ENCODE measurements at places on chromosomes 12 and 14.
A peak's percentile ranks its signal among the peaks of the same experiment; 100 is the strongest.

DNA sequence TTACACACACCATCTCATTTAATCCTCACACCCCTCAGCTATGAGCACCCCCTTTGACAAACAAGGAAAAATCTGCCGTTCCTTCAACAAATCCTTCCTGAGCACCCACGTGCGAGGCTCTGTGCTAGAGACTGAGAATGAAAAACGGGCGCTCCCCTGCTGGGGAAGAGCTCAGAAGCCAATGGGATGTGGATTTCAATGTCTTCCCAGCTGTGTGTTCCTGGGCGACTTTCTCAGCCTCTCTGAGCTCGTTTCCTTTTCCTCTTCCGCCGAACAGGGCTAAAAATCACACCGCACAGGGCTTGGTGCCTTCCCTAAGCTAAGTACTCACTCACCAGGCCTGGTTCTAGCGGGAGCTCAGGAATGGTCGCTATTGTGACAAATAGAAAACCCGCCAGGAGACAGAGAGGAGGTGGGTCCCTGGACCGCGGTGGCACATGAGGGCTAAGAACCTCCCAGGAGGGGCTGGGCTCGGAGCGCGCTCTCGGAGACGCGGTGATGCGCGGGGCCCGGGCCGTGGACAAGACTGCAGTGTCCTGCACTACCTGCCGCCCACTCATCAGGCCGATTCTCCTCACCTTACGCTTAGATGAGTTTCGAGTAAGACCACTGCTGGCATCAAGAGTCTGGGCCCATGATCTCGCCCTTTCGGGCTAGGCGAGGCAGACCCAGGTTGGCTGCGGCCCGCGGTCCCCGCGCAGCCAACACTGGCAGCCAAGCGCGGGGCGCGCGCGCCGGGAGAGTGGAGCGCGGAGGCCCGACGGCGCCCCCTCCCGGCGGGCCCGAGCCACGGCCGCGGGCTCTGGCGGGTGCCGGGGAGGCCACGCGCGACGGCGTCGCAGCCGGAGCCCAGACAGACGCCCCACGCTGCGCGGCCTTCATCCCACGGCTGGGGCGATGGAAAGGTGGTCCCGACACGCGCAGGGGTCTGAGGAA is 17.0 kb downstream of the ZDHHC22 start:
- DNase-seq, result no peak

DNA sequence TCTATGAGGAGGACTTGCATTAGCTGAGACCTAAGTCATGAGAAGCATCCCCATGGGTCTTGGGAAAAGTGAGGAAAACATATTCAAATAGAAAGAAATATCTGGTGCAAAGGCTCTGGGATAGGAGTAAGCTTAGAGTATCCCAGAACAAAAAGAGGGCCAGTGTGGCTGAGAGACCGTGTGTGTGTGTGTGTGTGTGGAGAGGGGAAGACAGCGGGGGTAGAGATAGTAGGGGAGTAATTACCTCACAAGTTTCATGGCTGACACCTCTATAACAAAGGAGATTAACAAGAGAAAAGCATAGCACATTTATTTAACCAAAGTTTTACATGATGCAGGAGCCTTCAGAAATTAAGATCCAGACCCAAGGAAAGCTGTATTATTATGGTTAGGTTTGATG is 440.5 kb downstream of the RAD51B start:
- no peak for DNase-seq

DNA sequence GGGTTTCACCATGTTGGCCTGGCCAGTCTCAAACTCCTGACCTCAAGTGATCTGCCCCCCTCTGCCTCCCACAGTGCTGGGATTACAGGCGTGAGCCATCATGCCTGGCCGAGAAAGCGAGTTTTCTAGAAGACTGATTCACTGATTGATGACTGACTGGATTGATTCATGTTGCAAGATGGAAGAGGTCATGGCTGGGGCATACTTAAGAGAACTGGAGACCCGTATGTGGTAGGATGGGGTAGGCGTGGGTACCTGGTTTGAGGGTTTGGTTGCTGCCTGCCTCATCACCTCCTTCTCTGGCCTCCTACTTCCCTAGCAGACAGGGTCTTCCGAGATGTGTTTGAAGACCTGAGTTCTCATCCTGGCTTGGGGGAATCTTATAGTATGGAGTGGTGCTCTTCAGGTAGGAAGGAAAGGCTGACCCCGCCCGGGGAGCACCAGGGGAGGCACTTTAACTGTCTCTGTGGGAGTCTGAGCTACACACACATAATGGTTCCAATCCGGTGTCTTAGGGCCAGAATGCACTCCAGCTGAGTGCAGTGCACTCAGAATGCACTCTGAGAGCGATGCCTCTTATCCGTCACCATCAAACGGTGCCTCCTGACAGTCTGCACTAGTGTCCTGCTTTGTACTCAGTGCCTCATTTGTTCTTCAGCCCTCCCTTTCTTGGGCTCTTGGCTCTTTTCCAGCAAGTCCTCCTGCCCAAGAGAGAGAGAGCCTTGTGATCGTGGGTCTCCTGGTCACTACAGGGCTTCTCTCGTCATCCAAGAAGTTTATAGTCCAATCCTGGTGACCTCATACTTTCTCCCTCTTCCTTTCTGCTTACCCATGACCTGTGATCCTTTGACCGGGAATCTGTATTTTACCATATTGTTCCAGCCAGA is 19.7 kb downstream of the PLEKHG3 start:
- no peak for DNase-seq

- peak; percentile 37 for DNase-seq
Measured at GRCh38 chr12:70733385-70733784, 96.2 kb upstream of the PTPRB start.

DNA sequence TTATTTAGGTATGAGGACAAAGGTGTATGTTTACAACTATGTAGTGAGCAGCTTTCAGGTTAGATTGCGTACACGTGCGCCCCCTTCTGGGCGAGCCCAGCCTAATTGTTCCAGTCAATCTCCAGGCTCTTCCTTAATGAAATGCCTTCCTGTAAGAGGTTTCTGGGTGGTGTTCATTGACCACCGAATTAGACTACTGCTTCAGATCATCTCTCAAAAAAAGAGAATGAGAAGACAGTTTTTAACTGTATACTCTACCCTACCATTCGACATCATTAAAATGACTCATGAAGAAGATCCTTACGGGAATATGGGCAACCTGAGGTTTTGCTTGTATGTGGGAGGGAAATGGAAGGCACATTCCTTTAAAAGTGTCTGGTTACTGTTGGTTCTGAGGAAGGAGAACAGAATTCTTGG is 2.1 kb downstream of the LUM start:
- peak; percentile 41 for DNase-seq

GRCh38 chr14:79997509-79998208 is 213.6 kb downstream of the DIO2 start:
- DNase-seq, result no peak

All from HAP-1 (cell line).